Activated T-cell treated with anti-CD3 and anti-CD28 coated beads, Interleukin-2, amount 50 U/mL, for 72 hours (primary cell): ENCODE measurements at places on chromosomes 16 and 17. TPM values are rescaled to one million over a fixed set of nuclear protein-coding genes. Genes with fewer than 3 reads are reported as not detected.

GFER gene
- 41.4 TPM for total RNA-seq

DNA sequence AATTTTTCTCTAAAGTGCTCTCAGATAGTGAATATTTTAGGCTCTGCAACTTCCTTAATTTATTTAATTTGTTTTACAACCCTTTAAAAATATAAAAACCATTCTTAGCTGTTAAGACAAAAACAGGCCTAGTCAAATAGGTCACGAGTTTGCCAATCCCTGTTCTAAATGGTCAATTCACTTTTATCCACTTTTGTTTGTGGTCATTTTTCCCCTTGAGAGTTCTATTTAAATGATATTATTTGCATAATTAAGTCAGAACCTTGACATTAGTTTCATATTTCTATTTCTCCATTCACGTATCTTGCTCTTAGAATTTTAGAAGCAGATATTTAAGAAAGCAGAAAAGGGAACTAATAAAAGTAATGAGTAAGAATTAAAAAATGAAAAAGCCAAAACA lies 4.0 kb downstream of the AMFR start:
- no peak for DNase-seq

DNA sequence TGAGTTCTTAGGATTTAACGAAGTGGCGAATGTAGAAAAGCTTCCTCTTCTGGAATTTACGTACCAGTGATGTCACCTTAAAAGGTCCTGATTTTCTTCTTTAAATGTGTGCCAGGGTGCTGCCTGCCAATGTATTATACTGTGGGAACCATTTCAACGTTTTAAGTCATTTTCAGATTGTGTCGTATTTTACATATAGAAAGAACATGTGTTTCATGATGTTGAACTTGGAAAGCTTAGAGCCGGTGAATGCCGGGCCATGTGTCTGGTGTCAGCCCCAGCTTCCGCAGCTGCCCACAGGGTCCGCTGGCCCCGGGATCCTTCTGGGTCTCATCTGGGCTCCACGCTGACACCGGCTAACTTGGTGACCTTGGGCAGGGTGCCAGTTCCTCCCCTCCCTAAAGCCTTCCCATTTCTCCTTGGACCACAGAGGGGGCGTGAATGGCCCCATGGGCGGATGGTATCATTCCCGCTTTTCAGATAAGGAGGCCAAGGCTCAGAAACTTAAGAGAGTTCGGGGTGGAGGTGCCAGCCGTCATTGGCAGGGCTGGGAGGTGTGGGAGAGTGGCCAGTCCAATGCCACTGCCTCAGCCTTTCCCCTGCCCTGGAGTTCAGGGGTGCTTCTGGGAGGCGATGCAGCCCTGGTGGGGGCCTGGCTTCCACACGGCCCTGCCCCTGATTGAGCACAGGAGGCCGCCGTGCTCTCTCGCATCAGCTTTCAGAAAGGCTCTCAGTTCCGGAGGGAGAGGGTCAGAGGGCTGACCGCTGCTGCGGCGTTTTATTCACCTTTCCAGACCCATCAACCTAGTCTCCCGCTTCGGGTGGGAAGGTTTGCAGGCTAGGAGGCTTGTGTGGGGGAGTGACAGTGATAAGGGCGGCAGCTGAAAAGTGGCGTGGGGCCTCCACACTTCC lies 68.8 kb upstream of the CIBAR2 start:
- no peak for DNase-seq

- no peak for DNase-seq
These were observed 154.0 kb upstream of the HSBP1 start for GRCh38 chr16:83653785-83654184.

DNA sequence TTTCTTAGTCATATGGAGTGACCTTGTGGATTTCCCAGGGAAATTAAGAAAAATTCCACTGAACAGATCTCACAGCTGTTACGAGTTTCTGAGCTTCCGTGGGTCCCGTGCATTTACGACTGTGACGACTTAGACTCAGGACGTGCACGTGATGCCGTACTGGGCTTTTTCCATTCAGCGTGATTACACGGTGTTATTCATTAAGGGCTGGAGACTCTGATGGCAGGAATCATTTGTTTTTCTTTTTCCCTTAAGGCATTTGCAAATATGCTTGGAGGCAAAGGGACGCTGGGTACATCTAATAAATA lies 57.2 kb downstream of the TBC1D16 start:
- DNase-seq = no peak

- no peak for DNase-seq
These were observed 5.8 kb upstream of the ALDH3A1 start for GRCh38 chr17:19753661-19754463.

TMEM238L gene
- not detected for total RNA-seq

- DNase-seq = peak; percentile 30
These were observed 902 bp upstream of the DHRS7B start for GRCh38 chr17:21125862-21126261.

GRCh38 chr16:26263406-26263805 lies 571.6 kb downstream of the HS3ST4 start:
- DNase-seq = no peak

DNA sequence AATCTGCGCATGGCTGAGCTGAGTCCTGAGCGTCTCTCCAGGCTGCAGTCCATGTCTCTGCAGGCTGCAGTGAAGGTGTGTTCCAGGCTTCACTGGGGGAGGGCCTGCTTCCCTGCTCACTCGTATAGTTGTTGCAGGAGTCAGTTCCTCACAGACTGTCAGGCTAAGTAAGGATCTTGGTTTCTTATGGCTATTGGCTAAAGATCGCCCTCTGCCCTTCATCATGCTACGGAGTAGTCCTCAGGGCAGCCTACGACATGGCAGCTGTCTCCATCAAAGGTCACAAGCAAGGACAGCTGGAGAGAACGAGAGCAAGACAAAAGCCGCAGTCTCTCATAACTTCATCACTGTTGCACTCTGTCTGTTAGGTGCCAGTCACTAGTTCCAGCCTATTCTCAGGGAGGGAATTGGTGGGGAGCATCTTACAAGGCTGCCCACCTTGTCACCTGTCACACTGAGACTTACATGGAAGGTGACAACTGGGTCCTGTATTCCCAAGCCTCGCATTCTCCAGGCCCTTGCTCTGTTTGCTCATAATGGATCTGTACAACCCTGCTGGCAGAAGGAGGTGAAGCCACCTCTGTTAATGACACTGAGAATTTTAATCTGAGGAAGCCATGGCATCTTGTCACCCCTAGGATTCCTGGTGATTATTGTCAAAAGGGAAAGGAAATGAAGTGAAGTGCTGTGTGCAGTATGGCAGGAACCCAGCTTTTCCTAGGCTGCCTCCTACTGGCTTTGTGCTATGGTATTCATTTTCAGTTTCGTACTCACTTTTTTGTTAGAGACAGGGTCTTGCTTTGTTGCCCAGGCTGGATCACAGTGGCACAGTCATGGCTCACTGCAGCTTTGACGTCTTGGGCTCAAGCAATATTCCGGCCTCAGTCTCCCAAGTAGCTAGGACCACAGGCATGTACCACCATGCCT lies 43.4 kb downstream of the MFSD11 start:
- DNase-seq = no peak

TBX2 gene
- 0.10 TPM for total RNA-seq

DNA sequence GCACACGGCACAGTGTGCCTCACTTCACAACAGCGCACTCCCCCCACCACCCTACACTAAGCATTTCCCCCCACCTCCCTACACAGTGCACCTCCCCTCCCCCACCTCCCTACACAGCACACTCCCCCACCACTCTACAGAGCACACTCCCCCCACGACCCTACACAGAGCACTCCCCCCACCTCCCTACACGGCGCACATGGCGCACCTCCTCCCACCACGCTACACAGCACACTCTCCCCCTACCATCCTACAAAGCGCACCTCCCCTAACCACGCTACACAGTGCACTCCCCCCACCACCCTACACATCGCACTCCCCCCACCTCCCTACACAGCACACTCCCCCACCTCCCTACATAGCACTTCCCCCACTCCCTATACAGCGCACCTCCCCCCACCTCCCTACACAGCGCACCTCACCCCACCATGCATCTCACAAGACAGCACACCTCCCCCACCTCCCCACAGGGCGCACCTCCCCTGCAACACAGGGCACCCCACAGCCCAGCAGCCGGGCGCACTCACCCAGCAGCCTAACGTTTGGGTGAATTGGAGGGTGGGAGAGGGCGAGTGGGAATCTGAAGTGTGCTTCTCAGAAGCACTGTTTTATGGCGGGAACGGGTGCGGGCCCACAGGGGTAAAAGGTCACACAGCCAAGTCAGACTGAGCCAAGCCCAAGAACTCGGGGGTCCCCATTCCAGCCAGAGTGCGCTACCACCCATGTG lies 10.3 kb downstream of the KNOP1 start:
- no peak for DNase-seq
